Activated naive CD4-positive, alpha-beta T cell (primary cell): ENCODE measurements at places on chromosomes 12 and 14.

DNA sequence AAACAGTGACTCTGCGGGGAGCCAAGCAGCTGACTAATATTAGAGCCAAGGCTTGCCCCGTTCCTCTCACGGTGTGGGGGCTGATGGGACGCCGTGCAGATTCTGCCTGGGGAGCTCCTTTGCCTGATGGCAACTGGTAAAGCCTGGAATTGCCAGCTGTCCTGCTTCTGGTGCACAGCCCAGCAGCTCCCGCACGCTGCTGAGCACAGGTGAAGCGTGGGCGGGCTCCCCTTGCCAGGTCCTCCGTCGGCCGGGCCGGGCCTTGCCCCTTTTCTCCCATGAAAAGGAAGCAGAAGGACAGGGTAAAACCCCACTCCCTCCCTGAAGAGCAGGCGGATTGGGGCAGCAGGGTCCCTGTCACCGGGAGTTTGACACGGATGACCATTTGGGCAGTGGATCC is 79.0 kb downstream of the WDR20 start:
- no peak for DNase-seq

DNA sequence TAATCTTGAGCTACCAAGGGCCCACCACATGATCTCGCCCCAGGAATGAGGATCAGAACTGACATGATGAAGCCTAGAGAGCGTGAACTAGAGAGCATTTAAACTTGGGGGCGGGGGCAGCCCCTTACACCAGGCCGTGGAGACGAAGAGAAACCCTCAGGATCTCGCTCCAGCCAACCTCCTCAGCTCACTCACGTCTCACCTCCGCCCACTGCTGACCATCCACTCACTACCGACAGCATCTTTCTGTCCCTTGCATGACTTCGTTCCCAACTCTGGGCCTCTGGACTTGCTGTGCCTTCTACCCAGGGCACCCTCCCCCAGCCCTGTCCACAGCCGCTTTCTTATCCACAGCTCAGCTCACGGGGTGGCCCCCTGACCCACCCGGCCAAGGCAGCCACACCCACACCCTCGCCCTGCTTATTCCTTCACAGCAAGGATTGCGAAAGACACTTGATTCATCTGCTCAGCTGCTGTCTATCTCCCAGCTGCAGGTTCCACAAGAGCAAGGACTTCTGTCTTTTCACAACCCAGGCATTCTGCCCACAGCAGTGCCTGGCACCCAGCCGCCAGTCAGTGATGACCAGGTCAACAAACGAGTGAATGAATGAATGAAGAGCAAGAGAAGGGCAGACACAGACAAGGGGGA is 6.4 kb downstream of the STX2 start:
- no peak for DNase-seq

- DNase-seq: no peak
Measured at GRCh38 chr12:89436062-89436461, 83.8 kb upstream of the DUSP6 start.

- DNase-seq: no peak
Measured at GRCh38 chr12:38384816-38385378, 68.3 kb downstream of the ALG10B start.

- no peak for DNase-seq
Measured at GRCh38 chr12:53596920-53597363, 29.2 kb downstream of the ATF7 start.

- no peak for DNase-seq
Measured at GRCh38 chr12:120546050-120546386, 11.9 kb downstream of the RNF10 start.

GRCh38 chr14:76911473-76911872 is 85.3 kb downstream of the LRRC74A start:
- no peak for DNase-seq

DNA sequence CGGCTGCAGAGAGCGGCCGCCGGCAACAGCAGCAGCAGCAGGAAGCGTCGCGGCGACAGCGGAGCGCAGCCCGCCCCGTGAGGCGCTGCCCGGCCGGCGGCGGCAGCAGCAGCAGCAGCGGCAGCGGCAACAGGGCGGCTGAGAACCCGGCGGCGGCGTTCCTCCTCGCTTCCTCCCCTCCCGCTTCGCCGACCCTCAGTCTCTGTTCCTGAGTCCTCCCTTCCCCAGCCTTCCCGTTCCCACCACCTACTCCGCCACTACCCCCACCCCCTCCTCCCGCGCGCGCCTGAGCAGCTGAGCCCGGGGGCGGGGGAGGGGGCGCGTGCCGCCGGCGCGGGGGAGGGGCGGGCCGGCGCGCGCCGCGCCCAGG is 310 bp downstream of the BICDL1 start:
- no peak for DNase-seq

- DNase-seq: no peak
Measured at GRCh38 chr12:124059752-124060151, 86.7 kb downstream of the ZNF664 start.

GRCh38 chr12:83183132-83183531 is 496.4 kb downstream of the TMTC2 start:
- DNase-seq: no peak

- no peak for DNase-seq
Measured at GRCh38 chr12:41653386-41654326, 465.5 kb downstream of the PDZRN4 start.

DNA sequence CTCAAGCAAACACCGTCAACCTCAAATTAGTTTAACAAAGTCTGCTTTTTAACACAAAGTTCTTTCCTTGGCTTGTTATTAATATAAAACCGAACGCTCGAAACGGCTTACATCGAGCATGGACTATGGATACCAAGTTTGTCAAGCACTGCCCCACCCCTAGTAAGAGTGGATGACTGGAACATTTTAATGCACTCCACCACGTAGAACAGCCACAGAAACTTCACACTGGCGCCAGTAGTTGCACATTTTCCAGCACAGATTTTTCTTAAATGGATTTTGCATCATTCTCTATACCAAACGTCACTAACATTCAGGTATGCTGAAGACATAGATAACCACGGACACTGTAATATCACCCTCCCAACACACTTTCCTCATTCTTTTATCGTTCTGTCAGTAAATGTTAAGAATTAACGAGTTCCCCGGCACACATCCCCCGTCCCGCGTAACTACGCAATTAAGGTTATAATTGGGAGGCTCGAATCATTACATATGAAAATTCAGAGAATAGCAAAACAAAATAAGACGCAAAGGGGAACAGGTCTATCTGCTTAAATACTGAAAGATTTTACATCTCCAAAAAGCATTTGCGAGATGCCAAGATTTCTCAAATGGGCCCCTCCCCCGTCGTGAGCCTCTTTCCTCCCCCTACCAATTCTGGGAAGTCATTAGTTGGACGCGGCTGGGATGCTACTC is 990 bp downstream of the FERMT2 start:
- no peak for DNase-seq

- DNase-seq: no peak
Measured at GRCh38 chr14:77088219-77088618, 9.8 kb upstream of the CIPC start.

GRCh38 chr12:14156606-14157005 is 175.2 kb upstream of the GRIN2B start:
- DNase-seq: no peak

DNA sequence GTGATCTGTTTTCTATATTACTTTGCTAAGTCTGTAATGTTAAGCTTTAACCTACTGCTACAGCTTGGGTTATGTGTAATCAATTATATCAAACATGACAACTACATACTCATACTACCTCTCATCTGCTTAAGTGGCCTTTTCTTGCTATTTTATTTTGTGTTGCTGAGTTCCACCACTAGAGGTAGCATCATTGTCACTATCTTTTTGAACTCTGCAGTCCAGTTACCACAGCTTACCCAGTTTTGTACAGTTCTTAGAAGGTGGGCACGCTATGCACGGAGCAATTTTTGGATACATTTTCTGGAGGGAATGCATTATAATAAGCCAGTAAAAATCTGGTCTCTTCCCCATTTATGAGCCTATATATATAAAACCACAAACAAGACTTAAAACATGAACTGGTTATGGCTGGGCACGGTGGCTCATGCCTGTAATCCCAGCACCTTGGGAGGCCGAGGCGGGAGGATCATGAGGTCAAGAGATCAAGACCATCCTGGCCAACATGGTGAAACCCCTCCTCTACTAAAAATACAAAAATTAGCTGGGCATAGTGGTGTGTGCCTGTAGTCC is 48.5 kb downstream of the SAV1 start:
- DNase-seq: no peak

GRCh38 chr14:102749393-102750305 is 27.6 kb upstream of the TRAF3 start:
- no peak for DNase-seq

DNA sequence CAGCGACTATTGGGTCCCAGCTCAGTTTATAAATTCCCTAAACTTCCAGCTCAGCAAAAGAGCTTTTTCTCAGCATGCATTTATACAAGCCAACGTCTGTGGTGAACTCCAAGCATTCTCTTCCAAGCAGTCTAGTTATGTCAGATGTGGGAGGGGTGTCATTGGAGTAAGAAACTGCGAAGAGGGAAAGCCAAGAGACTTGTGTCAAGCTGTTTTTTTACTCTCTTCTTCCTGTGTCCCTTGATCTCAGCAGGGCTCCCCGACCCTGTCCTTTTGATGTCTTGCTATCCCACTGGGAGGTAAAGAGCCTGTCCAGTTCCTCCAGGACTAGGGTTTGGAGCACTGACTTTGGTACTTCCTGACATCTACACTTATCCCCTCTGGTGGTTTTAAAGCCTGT is 69.0 kb downstream of the PPM1H start:
- DNase-seq: no peak

GRCh38 chr12:91215940-91216454 is 33.4 kb upstream of the DCN start:
- no peak for DNase-seq

GRCh38 chr14:90777358-90777757 is 38.9 kb downstream of the TTC7B start:
- no peak for DNase-seq

DNA sequence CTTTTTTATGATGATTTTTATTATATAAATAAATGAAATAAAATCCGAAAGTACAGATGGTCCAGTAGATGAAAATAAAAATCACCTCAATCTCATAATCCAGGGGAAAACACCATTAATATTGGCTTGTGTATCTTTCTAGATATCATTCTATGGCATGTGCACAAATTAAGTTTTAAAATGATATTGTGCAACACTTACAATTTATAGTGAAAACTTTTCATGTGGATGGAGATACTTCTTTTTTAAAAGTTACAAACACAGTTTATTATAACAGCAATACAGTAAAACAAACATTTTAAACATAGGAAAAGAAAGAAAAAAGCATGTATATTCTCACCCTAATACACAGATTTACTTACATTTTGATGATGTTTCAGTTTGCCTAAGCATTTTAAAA is 98.9 kb upstream of the RMST start:
- no peak for DNase-seq

DNA sequence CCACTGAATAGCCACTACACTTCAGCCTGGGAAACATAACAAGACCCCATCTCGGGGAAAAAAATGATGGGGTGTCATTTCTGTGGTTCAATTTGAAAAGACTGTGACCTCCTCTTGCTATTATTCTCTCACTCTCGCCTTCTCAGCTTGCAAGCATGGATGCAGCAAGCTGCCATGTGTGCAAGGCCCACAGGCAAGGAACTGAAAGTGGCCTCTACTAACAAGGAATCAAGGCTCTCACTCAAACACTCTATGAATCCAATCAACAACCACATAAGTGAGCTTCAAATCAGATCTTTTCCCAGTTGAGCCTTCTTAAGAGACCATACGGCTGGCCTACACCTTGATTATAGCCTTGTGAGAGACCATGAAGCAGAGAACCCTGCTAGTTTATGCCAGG is 17.9 kb upstream of the DHRS7 start:
- DNase-seq: no peak

- no peak for DNase-seq
Measured at GRCh38 chr14:78709795-78710557, 539.8 kb downstream of the NRXN3 start.
